SK-MEL-5 (cell line): ENCODE measurements at places on chromosomes 5 and 9.

- no peak for DNase-seq
Observed at GRCh38 chr5:55853041-55853670, 2.0 kb downstream of the IL31RA start.

GRCh38 chr5:112353678-112354077, 65.4 kb downstream of the EPB41L4A start:
- DNase-seq: no peak

DNA sequence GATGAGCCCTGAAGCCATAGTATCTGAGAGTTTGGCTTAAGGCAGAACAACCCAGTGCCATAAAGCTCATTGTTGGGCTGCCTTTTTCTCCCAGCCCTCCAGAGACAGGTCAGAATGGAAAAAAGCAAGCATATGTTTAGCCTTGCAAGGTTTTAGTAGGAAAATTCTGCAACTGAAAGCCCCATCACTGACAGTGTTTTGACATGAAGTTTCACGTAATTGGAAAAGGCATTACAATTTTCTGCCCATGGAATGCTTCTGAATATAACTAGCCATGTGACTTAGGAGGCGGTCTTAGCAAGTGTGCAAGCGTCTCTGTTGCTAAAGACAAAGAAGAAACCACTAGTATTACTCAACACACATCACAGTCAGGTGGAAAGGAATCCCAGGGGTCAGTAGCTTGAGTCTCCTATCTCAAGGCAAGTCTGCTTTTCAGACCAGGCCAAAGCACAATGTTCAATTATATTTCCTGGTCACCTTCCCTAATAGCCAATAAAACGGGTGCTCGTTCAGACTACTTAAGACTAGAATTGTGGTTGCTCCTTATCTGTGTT, 117.6 kb downstream of the CARTPT start:
- DNase-seq: peak; percentile 33

DNA sequence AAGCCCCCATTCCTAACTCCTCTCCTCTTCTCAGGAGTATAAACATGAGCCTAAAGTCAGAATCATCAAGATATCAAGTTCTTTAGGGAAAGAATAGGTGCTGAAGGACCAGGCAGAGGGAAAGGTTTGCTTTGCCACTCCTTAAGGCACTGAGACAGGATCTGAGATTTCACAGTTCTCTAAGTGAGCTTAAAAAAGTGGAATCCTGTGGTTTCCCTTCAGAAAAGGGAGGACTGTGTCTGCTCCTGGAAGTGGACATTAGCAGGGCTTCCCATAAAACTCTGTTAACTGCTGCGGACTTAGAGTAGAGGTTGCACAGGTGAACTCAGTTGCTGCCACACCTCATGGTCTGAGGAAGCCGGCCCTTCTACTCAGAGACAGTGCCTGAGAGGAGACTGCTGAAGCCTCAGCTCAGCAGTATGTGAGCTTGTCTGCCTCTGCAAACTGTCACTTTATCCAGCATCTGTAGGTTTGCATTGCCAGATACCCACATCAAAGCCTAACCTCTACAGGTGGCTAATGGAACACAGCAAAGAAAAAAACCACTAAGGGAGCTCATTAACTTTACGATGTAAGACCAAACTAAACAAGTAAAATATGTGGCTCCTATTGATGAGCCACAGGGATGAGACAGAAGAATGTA, 42.9 kb downstream of the RIC1 start:
- DNase-seq: no peak

DNA sequence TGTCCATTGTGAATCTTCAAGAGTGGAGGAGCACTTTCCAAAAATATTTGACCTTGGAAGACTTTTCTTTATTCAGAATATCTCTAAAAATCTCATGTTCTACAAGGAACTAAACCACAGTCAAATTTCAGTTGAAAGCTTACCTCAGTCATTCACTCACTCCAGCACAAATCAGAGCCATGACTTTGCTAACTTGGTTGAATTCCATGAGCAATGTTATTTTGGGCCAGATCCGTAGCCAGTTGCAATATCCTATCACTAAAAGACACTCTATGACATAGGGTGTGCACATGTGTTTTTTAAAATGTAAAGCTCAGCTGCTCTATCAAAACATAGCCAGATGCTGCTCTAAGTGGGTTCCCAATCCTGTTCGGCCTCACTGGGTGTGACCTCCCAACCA, 156.1 kb upstream of the ANKRD55 start:
- DNase-seq: no peak

DNA sequence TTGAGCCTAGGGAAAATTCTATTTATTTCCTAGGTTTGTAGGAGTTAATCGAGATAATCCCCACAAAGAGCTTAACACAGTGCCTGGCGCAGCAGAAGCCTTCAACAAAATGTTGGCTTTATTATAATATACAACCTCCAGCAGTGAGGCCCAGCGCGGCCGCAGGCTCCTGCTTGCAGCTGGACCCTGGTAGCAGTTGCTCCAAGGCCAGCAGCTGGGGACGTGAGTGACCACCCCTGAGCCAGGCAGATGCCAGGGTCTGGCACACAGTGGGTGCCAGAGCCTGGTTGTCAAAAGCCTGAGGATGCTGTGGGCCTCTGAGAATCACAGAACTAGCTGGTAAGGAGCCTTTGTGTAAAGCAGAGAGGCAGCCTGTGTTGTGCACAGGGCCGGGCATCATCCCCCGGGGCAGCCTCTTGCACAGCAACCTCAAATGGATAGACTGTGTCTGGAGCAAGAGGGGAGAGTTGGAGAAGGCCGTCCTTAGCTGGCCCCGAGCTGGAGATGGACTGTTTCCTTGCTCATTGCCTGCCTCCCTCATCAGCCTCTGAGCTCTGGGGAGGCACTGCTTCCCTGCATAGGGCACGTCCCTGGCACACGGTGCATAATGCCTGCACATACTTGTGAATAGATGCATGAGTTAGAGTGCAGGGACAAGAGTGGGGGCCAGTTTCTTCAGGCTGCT, 17.3 kb downstream of the CSF1R start:
- no peak for DNase-seq
